ENCODE measurements at places on chromosomes 1 and 21.

- H3K4me1 ChIP-seq, result peaks cover 2% of the 10 kb centered on the region
- no peaks in the 10 kb centered on the region for H3K36me3 ChIP-seq
- no peak overlapping the region for H3K4me3 ChIP-seq
- no peak overlapping the region for H3K27ac ChIP-seq
- DNase-seq, result no peak
These were observed 12.2 kb upstream of the RAB4A start for GRCh38 chr1:229258757-229259060.

DNA sequence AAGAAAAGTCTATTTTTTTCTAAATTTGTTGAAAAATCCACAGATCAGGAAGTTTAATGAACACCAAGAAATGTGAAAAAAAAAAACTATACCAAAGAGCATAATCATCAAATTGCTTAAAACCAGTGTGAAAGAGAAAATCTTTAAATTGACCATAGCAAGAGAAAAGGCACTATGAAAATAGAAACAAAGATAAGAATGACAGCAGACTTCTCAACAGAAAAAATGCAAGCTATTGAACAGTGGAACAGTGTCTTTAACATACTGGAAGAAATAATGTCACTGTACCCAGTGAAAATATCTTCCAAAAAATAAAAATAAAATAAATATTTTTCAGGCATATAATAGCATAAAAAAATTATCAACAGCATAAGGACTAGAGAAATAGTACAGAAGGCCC, 243.0 kb upstream of the GJB5 start:
- DNase-seq, result no peak
- no peak overlapping the region for H3K4me3 ChIP-seq
- no peaks in the 10 kb centered on the region for H3K4me1 ChIP-seq
- no peak overlapping the region for H3K27ac ChIP-seq

GRCh38 chr1:55211863-55212262, 3.3 kb downstream of the USP24 start:
- no peaks in the 10 kb centered on the region for H3K27me3 ChIP-seq
- H3K4me1 ChIP-seq, result peaks cover 3% of the 10 kb centered on the region

GRCh38 chr1:212609701-212610574, 1.4 kb downstream of the ATF3 start:
- peak overlapping the region; percentile 64 for H3K4me3 ChIP-seq
- DNase-seq, result no peak
- peak overlapping the region; percentile 96 for H3K27ac ChIP-seq
- peaks cover 25% of the 10 kb centered on the region for H3K4me1 ChIP-seq

DNA sequence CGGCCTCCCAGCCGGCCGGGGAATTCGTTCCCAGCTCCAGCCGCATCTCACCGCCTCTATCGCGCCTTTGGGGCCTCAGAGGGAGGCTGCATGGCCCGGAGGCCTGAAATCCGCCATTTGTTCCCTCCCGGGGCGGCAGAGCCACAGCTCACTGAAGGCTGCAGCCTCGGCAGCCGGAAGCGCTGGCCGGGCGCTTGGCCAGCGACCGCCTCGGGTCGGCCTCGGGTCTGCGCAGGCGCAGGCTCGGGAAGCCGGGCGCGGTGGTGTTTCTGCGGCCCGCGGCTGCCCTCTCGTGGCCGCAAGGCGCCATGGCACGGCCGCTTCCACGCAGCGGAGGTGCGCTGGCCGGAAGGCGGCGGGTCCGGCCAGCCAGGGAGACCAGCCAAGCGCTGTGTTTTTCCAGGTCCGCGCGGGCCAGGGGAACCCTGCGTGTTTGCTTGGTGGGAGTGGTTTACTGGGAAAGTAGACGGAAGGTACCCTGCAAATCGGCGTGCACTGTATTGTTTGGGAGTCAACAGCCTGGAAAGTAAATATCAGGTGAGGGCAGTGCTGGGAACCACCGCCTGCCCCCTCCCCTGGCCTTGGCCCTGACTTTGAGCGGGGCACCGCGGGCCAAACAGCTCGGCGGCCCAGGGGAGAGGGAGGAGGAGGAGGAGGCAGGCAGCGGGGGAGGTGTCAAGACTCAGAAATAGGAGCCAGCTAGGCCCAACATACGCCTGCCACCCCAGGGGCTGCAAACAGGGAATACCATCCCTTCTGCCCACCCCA, 52.7 kb upstream of the CD34 start:
- H3K4me1 ChIP-seq, result no peaks in the 10 kb centered on the region
- H3K36me3 ChIP-seq, result no peaks in the 10 kb centered on the region
- peak; percentile 95 for DNase-seq
- peak overlapping the region; percentile 92 for H3K27ac ChIP-seq
